ENCODE measurements at places on chromosomes 3 and 15.

DNA sequence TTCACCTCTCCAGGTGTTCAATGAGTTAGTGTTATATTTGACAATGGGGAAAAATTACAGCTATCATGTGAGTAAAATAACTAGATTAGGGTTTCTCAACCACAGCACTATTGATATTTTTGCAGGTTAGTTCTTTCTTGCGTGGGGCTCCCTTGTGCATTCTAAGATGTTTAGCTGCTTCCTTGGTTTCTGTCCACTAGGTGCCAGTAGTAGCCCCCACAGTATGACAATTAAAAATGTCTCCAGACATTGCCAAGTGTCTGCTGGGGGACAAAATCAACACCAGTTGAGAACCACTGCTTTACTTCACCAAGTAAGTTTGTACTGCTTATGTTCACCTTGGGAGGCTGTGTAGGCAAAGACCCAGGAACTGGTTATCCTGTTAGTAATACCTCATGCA lies 618.7 kb downstream of the EDEM1 start:
- DNase-seq, result no peak

DNA sequence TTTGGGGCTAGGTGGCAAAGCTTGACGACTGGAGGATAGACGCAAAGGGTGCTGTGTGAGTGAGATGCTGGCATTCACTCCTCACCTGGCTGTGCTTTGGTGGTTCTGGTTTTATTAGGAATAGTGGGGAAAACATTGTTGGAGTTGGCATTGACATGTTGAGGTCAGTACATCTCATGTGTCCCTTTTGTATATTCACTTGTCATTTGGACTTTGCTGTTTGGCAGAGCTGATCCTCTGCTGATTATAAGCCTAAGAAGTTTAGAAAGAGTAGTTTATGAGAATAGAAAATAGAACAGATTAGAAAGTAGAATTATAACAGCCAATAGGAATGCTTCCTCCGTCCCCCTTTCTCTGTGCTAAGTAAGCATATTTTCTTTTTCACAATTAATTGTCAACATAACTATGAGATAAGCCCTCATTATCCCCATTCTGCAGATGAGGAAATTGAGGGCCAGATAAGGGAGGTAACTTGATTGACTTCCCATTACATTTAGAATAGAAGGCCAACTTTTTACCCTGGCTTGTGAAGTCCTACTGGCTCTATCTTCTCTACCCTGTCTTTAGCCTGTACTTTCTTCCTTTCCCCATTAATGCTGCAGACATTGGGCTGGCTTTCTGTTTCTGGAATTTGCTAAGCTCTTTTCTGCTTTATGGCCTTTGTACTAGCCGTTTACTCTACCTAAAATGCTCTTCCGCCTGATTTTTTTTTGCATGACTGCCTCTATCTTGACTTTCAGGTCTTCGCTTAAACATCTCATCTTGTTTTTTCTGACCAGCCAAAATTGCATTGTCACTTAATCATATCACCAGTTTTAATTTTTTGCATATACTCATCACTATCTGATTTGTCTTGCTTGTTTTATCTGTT lies 12.8 kb downstream of the ITPR1 start:
- no peak for DNase-seq

DNA sequence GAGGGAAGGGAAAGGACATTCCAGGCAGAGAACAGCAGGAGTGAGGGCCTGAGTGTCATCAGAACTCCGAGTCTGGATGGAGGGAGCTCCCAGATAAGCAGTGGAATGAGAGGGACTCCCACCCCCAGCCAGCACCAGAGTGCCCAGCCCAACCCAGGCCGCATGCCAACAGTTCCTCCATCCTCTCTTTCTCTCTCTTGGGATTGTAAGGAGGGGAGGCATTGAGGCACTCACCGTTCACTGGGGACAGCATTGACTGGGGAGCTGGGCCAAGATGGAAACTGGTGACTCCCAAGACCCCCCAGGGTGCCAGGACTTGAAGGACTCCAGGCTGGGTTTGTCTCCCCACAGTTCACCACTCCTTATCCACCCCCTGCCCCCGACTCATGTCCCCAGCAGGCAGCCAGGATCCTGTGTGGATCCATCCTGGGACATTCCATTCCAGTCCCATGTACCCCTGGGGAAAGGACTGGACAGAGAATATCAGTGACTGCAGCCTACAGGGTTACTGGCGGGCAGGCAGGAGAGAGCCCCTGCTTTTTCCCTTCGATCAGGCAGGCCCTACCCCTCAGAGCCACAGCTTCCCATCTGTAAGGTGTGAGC lies 15.7 kb downstream of the PTH1R start:
- DNase-seq, result no peak

- DNase-seq, result no peak
These were observed 205.9 kb upstream of the LINGO1 start for GRCh38 chr15:77838595-77838994.

- DNase-seq, result no peak
These were observed 36.2 kb upstream of the LDHAL6B start for GRCh38 chr15:59170295-59171066.
